Stimulated activated CD4-positive, alpha-beta T cell treated with anti-CD3 and anti-CD28 coated beads, Interleukin-15, amount 100 ng/mL, for 24 hours (primary cell): ENCODE measurements at places on chromosomes 13 and 19.

DNA sequence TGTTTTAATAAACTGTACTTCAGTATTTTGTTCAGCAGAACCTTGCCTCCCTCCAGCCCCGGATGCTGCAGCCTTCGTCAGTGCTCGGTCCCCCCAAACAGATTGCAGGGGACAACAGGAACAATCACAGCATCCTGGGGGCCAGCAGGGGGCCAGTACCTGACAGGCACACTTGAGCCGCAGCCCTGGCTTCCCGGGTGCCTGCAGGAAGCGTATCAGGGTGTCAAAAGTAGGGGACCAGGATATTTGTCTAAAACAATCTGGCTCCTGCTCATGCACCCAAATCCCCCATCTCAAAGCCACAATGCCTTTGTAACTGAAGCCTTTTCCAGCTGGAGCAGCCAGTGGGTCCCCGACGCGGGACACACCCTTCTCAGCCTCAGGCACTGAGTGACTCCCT, 167.5 kb upstream of the TSHZ3 start:
- no peak for DNase-seq

DNA sequence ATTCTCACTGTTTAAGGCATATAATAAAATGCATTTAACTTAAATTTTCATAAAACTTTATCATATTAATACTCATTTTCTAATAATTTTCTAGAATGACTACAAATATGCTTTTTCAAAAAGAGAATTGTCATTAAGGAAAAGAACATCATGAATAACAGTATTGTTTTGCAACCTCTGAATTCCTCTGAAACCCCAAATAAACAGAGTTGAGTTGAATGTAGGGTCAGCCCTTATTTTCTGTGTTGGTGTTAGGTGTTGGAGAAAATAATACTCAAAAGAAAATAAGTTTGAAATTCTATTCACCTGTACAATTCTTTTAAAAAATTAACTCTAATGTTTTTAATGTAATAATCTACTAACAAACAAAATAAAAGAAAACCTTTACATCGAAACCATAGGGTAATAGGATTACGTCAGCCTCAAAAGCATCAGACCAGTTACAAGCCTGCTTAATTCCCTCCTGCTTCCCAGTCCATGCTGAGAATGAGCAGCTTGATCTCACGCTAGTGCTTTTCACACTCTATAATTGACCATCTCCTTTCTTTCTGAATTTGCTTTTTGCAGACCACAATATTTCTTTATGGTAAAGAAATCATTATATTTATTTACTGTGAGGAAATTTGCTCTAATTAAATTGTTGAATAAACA, 160.9 kb downstream of the PCDH9 start:
- DNase-seq: no peak

DNA sequence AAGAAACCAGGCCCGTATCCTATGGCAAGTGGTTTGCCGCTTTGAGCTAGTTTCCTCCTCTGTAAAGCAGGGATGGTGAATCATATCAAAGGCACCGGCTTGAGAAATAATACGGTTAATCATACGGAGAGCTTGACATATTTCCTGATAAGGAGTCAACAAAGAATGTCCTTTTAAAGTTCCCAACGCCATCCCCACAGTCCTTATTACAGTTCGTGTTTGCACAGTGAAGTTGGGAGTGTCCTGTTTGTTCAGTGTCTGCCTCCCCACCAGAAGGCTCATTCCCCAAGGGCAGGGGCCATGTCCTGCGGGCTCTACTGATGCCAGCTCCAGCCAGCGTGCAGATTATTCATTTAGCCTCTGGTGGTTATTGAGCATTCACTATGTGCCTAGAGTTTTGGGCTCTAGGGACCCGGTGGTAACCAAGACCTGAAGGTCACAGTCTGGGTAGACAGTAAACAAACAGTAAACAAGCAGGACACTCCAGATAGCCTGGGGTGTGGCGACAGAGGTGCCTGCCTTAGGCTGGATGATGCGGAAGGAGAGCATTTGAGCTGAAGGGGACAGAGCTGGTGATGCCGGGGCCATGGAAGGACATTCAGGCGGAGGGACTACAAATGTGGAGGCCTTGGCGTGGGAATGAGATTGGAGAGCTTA, 6.3 kb downstream of the GRAMD1A start:
- no peak for DNase-seq

DNA sequence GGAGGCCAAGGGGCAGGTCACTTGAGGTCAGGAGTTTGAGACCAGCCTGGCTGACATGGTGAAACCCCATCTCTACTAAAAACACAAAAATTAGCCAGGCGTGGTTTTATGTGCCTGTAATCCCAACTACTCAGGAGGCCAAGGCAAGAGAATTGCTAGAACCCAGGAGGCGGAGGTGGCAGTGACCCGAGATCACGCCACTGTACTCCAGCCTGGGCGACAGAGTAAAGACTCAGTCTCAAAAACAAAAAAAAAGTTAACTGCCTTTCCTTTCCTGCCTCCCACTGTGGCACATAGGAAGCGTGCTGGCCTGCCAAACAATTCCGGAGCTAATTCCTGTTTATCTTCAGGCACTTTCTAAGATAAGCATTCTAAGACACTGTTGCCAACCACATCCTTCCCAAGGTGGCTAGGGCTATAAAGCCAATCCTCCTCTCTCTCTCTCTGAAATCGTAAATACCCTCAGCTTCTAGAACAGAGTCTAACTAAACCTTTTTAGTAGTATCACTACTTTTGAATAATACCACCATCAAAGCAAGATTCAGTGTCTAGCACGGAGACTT, 21.6 kb downstream of the SLC25A30 start:
- no peak for DNase-seq

- no peak for DNase-seq
These were observed 7.2 kb downstream of the SBK2 start for GRCh38 chr19:55529636-55530234.

- DNase-seq: no peak
These were observed 529.8 kb upstream of the NBEA start for GRCh38 chr13:34412295-34412694.

DNA sequence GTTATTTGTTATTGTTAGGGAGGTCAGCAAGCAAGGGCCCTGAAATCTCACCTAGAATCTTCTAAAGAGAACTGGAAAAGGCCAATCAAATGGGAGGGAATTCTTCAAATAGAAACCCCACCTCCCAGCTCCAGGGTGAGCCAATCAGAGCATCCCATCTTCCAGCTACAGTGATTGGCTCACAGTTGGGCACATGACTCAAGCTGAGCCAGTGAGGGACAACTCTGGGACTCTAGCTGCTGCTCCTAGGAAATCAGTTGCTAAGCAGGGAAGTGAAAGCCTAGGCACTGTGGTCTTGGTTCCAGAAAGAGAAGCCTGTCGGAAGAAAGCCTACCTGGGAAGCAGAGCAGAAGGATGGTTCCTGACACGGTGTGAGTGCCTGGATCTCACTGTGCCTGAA, 13.4 kb downstream of the TM6SF2 start:
- peak; percentile 34 for DNase-seq

DNA sequence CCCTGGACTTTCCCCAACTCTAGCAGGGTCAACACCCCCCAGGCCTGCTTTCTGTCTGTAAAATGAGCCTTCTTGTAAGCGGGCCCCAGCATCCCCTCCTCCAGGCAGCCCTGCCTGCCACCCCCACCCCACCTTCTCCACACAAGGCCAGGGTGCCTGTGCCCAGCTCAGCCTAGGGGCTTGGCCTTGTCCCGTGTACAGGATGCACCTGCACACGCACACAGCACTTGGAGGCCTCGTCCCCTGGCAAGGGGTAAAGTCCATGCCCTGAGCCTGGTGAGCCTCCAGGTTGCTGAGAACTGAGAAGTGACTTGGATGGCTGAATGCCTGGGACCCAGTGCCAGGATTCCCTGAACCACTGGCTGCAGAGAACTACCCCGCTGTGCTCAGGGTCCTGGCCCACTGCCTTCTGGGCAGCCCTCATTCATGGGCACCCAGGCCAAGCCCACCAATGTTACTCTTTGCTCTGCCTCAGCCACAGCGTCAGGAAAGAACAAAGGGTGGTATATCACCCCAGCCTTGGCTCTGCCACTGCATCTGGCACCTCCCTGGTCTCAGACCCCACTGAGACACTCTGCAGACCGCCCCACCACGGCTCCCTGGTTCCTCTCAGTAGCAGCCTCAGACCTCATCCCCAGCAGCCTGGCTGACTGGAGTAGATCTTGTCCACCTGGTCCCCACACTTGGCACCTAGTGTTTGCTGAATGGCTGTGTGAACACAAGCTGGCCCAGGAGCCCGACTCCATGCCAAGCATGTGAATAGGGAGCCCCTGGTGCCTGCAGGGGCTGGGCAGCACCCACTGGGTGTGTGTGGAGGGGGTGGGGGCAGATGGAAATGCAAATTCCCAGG, 1.8 kb upstream of the TM6SF2 start:
- no peak for DNase-seq

GRCh38 chr19:2249010-2249866, at the start of gene AMH:
Gene AMH (plus strand): TSS chr19:2249323. CDS start chr19:2249333, 10 bp downstream.
- no peak for DNase-seq

- DNase-seq: no peak
These were observed 7.1 kb downstream of the UBE2S start for GRCh38 chr19:55400281-55401087.

- DNase-seq: no peak
These were observed 26.7 kb downstream of the ZNRF4 start for GRCh38 chr19:5481957-5482356.

GRCh38 chr19:50720921-50721381, 1.3 kb upstream of the SHANK1 start:
- no peak for DNase-seq

DNA sequence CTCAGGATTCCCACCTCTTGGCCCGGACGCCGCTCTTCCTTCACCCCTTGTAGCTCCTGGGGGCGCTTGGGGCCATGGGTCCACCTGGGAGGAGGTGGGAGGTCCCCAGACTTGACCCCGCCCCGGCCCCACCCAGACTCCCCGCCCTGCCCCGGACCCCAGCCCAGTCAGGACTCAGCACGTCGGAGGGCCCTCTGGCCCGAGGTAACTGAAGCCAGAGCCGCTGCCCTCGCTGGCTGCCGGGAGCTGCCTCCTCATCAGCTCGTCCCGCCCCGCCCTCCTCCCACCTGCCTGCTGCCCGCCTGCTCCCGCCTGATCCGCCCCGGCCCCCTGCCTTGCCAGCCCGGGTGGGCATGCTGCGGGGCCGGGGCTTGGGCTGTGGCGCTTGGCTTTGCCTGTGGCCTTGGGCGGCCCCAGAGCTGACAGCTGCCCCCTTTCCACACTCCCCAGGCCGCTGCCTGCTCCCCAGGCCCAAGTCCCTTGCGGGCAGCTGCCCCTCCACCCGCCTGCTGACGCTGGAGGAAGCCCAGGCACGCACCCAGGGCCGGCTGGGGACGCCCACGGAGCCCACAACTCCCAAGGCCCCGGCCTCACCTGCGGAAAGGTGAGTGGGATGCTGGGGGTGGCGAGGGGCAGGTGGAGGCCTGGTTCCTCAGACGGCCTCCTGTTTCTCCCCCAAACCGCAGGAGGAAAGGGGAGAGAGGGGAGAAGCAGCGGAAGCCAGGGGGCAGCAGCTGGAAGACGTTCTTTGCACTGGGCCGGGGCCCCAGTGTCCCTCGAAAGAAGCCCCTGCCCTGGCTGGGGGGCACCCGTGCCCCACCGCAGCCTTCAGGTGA, 9.4 kb downstream of the ARHGAP33 start:
- no peak for DNase-seq

- no peak for DNase-seq
These were observed 1.1 kb downstream of the SOX1 start for GRCh38 chr13:112067871-112068539.

GRCh38 chr13:20559659-20560356, 7.1 kb upstream of the IFT88 start:
- DNase-seq: no peak

- DNase-seq: no peak
These were observed 81.5 kb upstream of the MBNL2 start for GRCh38 chr13:97140611-97141010.

DNA sequence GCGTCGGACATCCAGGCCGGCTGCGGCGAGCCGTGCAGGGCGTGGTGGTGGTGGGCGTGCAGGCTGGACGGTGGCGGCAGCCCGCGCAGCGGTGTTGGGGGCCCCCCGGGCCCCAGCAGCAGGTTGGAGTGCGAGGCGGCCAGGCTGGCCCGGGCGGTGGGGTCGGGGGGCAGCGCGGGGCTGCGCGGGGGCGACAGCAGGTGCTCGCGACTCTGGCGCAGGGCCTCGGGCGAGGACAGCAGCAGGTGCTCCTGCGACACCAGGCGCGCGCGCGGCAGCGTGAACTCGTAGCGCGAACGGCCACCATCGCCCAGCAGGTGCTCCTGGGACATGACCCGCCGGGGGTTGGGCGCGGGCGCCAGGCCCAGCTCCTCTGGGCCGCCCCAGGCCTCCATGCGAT, 9.8 kb downstream of the SHISA7 start:
- DNase-seq: no peak

DNA sequence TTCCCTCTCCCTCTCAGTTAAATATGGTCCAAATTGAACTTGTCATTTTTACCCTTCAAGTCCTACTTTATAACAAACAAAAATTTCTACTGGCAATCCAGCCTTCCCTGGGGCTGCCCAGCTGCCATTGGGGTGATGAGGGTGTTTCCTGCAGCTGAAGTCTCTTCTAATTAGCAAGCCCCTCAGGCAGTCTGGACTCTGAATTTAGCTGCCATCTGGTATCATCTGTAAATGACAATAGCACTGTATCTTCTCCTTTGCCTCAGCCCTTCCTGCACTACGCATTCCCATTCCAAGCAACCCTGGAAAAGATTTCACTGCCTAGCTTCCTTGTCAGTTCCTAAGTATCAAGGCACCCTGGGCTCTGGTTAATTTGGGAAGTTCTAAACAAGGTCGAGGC, 331.1 kb upstream of the KLF12 start:
- no peak for DNase-seq

GRCh38 chr19:51777570-51778462, 16.8 kb downstream of the FPR2 start:
- peak; percentile 51 for DNase-seq

- DNase-seq: no peak
These were observed 27.5 kb downstream of the RASA3 start for GRCh38 chr13:114104655-114105520.

DNA sequence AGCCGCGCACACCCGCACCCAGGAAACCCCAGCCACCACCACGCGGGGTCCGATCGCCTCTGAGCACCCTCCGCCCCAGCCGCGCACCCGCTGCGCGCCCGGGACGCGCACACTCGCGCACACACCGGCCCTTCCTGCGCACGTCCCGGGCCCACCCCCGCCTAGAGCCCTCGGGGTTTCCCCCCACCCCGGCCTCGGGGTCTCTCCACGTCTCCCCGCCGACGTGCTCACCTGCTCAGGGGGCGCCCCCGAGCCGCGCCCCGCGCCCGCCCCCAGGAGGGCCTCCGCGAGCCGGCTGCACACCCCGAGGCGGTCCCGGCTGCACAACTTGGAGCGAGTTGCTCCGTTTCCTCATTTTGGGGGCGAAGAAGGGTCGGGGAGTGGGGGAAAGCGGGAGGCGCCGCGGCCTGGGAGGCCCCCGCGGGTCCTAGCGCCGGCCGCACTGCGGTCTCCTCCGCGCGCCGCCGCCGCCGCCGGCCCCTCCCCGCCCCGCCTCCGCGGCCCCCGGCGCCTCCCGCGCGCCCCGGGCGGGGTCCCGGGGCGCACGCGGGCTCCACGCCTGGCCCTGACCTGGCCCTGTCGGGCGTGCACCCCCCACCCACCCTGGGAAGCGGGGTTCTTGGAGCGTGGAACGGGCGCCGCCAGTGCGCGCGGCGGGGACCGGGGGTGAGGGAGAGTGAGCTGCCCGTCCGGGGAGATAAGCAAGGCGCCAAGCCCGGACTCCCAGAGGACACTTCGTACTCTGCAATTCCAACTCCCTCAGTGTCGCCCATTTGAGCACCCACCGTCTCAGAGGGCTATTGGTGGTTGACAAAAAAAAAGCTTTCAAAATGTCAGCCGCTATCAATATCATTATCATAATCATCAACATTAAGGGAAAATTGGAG, at the start of gene MATK:
Gene MATK, minus strand, starts transcription at position 444 of the 887 bp plus-strand sequence. CDS start 1,246 bp downstream, outside the sequence.
- peak; percentile 51 for DNase-seq
